ENCODE measurements at places on chromosomes 4 and X. TPM values are rescaled to one million over a fixed set of nuclear protein-coding genes. Genes with fewer than 3 reads are reported as not detected.
A peak's percentile ranks its signal among the peaks of the same experiment; 100 is the strongest.

GRCh38 chr4:147418226-147418625 is 62.7 kb upstream of the EDNRA start:
- no peak overlapping the region for H3K27ac ChIP-seq
- no peaks in the 10 kb centered on the region for H3K36me3 ChIP-seq
- no peak for DNase-seq
- H3K4me1 ChIP-seq = no peaks in the 10 kb centered on the region
- H3K27me3 ChIP-seq = peaks cover 2% of the 10 kb centered on the region
- no peak overlapping the region for H3K4me3 ChIP-seq

DNA sequence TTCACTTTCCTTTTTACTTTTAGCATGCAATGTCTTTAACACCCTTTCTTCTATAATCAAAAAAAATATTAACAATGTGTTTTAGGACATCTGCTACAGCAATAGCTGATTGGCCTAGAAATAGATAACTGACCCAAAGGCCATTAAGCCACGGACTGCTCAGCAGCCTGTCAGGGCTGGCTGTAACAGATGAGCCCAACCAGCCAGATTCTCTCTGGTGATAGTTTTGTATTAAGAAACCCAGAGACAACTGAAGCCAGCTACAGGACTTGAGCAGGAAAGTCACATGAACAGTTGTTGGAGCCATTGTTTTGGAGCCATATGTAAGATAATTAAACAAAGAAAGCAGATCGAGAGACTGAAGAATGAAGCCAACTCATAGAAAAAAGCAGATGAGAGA is 80.3 kb downstream of the DDIT4L start:
- no peak overlapping the region for H3K4me3 ChIP-seq
- H3K27ac ChIP-seq = no peak overlapping the region
- no peak for DNase-seq
- H3K36me3 ChIP-seq = no peaks in the 10 kb centered on the region
- H3K4me1 ChIP-seq = peaks cover 19% of the 10 kb centered on the region

GRCh38 chr4:76738086-76738931 is 159.6 kb downstream of the SOWAHB start:
- peaks cover 9% of the 10 kb centered on the region for H3K36me3 ChIP-seq
- H3K27me3 ChIP-seq = peaks cover 2% of the 10 kb centered on the region
- H3K27ac ChIP-seq = no peak overlapping the region
- peaks cover 20% of the 10 kb centered on the region for H3K4me1 ChIP-seq
- no peak overlapping the region for H3K4me3 ChIP-seq
- DNase-seq = no peak

DNA sequence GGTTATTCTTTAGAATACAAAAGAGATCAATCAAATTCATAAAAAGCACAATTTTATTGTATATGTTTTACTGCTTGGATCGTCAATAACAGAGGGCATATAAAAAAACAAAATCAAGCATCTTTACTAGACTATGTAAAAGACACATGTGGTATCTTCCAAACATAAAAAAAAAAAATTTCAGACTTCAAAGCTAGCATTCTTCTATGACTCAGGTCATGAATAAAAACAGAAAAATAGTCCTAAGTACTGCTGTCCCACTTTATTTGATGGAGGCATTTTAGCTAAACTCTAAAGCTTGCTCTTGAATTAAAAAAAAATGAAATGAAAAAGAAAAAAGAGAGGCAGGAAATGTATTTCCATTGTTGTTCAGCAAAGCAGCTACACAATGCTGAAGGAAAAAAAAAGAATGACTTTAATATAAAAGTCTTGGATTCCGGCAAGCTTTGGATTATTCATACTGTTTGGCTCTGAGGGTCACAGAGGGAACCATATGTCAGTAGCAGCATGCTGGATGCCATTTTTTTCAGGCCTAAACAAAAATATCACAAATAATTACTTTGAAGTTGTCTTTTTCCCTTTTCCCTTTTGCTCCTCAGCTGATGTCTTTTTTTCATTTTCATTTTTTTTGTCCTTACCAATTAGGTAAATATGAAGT is 249.1 kb upstream of the DIAPH2 start:
- DNase-seq = no peak
- no peaks in the 10 kb centered on the region for H3K36me3 ChIP-seq
- H3K4me3 ChIP-seq = no peak overlapping the region
- H3K27me3 ChIP-seq = peaks cover 4% of the 10 kb centered on the region
- peaks cover 18% of the 10 kb centered on the region for H3K4me1 ChIP-seq

DNA sequence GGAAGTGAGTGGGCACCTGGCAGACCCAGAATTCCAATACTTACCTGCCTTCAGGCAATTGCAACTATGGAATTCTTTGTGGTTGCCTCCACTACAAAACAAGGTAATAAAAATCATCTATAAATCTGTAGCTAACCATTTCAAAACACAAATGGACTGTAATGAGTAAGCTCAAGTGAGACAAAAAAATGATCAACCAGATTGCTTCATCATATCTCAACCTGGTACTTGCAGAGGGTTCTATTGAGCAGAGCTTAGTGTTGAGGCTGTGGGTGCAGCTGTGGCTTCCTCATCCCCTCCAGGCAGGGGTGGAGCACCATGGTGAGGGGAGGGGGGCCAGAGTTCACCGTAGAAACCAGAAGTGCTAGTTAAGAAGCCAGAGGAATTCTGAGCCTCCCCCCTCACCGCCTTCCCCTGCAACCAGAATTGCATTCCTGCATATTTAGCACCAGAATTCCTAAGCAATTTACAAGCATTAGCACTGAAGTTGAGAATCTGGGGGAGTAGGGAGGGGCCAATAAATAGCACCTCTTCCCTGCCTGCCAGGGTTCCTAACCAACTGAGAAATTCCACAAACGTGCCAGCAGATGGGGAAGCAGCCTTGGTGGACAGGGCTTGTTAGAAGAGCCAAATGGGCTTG is 11.5 kb downstream of the CTAG1A start:
- no peaks in the 10 kb centered on the region for H3K4me1 ChIP-seq
- no peak for DNase-seq
- H3K27me3 ChIP-seq = peaks cover 3% of the 10 kb centered on the region
- no peak overlapping the region for H3K4me3 ChIP-seq

- H3K27me3 ChIP-seq = no peaks in the 10 kb centered on the region
- H3K36me3 ChIP-seq = no peaks in the 10 kb centered on the region
- H3K4me1 ChIP-seq = peaks cover 8% of the 10 kb centered on the region
- DNase-seq = no peak
- no peak overlapping the region for H3K27ac ChIP-seq
Observed at GRCh38 chr4:26746802-26747213, 113.8 kb upstream of the STIM2 start.

- no peak overlapping the region for H3K27ac ChIP-seq
- H3K4me3 ChIP-seq = no peak overlapping the region
- H3K36me3 ChIP-seq = no peaks in the 10 kb centered on the region
- no peaks in the 10 kb centered on the region for H3K4me1 ChIP-seq
- no peaks in the 10 kb centered on the region for H3K27me3 ChIP-seq
Observed at GRCh38 chr4:64774626-64775025, 365.4 kb upstream of the TECRL start.

GRCh38 chr4:38647101-38647819 is 16.7 kb upstream of the KLF3 start:
- H3K4me3 ChIP-seq = no peak overlapping the region
- no peaks in the 10 kb centered on the region for H3K4me1 ChIP-seq
- no peak for DNase-seq
- H3K27me3 ChIP-seq = peaks cover 4% of the 10 kb centered on the region
- H3K27ac ChIP-seq = no peak overlapping the region

GRCh38 chr4:56115898-56116297 is 167.2 kb downstream of the CEP135 start:
- no peak overlapping the region for H3K27ac ChIP-seq
- H3K4me3 ChIP-seq = no peak overlapping the region
- peaks cover 4% of the 10 kb centered on the region for H3K4me1 ChIP-seq
- H3K36me3 ChIP-seq = no peaks in the 10 kb centered on the region
- DNase-seq = no peak
- no peaks in the 10 kb centered on the region for H3K27me3 ChIP-seq

- no peak overlapping the region for H3K4me3 ChIP-seq
- H3K4me1 ChIP-seq = peaks cover 28% of the 10 kb centered on the region
- DNase-seq = no peak
Observed at GRCh38 chrX:71224098-71224708, 1.2 kb downstream of the GJB1 start.

DNA sequence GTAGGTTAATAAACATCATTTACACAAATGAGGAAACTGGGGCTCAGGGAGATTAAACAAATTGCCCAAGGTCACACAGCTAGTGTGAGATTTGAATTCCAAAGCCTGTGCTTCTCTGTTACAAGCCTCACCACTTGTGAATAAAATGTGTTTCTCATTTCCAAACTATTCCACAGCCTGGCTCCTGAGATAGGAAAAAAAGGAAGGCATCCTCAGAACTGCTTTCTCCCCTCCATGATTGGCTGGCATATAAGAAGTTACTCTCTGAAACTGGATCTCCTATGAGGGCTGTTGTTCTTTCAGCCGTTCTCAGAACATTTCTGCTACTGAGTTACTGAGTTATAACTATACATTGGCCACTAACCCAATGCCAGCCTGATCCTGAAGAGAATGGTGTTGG is 237.9 kb downstream of the MAML3 start:
- no peak for DNase-seq
- H3K36me3 ChIP-seq = no peaks in the 10 kb centered on the region
- H3K27ac ChIP-seq = no peak overlapping the region
- no peak overlapping the region for H3K4me3 ChIP-seq

DNA sequence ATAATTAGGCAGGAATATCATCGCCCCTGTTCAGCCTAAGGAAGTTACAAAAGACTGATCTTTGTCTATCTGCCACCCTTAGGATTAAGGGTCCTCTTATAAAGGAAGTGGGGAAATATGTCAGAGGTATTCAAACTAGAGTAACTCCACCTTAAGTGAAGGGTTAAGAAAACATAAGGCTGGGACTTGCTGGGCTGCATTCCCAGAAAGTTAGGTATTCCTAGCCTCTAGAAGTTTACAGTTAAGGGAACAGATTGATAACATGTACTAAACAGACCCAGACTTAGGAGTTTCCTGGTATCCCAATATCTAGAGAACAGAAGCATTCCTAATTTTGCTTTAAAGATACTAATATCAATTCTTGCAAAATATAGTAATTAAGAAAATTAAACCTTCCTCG is 6.0 kb downstream of the CXCL2 start:
- no peaks in the 10 kb centered on the region for H3K27me3 ChIP-seq
- DNase-seq = no peak
- H3K27ac ChIP-seq = peak overlapping the region; percentile 86
- peaks cover 29% of the 10 kb centered on the region for H3K4me1 ChIP-seq
- no peaks in the 10 kb centered on the region for H3K36me3 ChIP-seq
- no peak overlapping the region for H3K4me3 ChIP-seq

GRCh38 chrX:128685387-128685786 is 633.2 kb upstream of the ACTRT1 start:
- H3K4me1 ChIP-seq = no peaks in the 10 kb centered on the region
- no peaks in the 10 kb centered on the region for H3K36me3 ChIP-seq
- no peaks in the 10 kb centered on the region for H3K27me3 ChIP-seq
- H3K27ac ChIP-seq = no peak overlapping the region

DNA sequence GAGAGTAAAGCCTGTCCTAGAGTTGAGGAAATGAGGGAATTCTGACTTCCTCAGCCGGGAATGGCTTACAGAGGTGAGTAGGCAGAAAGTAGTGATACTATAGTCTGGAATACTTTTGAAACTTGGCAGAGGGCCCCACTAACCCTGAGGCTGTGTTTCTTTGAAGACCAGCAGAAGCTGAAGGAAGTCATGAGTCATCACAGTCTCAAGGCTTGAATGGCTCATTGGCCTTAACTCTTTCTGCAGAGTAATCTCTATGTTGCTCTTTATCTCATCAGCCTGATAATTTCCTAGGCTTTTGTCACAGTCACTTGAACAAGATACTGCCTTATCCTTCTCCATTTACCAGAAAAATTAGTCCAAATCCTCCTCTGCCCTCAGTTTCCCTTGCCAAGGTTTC is 80.8 kb downstream of the ANKRD50 start:
- H3K27ac ChIP-seq = no peak overlapping the region
- H3K36me3 ChIP-seq = no peaks in the 10 kb centered on the region
- no peak for DNase-seq
- peaks cover 14% of the 10 kb centered on the region for H3K4me1 ChIP-seq
- no peak overlapping the region for H3K4me3 ChIP-seq

GRCh38 chrX:85109235-85109634 is 105.6 kb downstream of the APOOL start:
- no peak overlapping the region for H3K4me3 ChIP-seq
- peak; percentile 20 for DNase-seq
- H3K27ac ChIP-seq = no peak overlapping the region
- peaks cover 2% of the 10 kb centered on the region for H3K27me3 ChIP-seq

DNA sequence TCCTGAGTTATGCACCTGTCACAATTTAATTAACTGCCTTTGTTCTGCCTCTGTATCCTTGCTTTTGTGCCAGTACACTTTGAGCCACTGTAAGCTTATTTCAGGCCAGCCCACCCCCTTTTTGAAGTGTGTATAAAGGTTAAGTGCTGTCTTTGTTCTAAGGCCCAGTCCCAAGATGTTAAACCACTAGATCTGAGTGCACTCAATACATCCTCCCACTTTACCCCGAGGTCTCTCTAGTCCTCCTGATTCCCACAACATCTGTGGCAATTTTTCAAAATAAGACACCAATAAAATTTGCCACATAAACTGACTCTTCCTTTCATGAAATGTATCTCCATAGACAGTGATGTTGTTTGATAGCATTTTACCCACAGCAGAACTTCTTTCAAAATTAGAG is 124.1 kb upstream of the SPIN4 start:
- H3K27ac ChIP-seq = no peak overlapping the region
- DNase-seq = no peak
- peaks cover 23% of the 10 kb centered on the region for H3K36me3 ChIP-seq
- H3K4me1 ChIP-seq = no peaks in the 10 kb centered on the region
- no peaks in the 10 kb centered on the region for H3K27me3 ChIP-seq

GRCh38 chr4:73867783-73868182 is 1.4 kb upstream of the CXCL1 start:
- H3K4me1 ChIP-seq = peaks cover 28% of the 10 kb centered on the region
- no peak for DNase-seq

- H3K4me1 ChIP-seq = peaks cover 3% of the 10 kb centered on the region
- H3K4me3 ChIP-seq = no peak overlapping the region
- H3K27ac ChIP-seq = no peak overlapping the region
- DNase-seq = no peak
- H3K27me3 ChIP-seq = no peaks in the 10 kb centered on the region
Observed at GRCh38 chr4:146071390-146071789, 104.1 kb upstream of the LSM6 start.

DNA sequence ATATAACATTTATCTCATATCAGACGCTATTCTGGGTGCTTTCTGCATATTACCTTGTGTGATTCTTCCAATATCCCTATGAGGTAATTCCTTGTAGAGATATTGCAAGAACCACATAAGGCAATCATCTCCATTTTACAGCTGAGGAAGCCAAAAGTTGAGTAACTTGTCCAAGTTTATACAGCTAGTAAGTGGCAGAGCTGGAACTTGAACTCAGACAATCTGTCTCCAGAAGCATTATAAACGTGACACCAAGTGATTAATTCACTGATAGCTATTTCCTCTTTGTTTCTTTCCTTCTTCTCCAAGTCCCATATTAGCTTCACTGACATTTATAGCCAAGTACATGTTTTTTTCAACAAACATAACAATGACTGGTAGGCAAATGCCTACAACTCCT is 7.3 kb downstream of the EMCN start:
- H3K27ac ChIP-seq = no peak overlapping the region
- no peaks in the 10 kb centered on the region for H3K27me3 ChIP-seq
- DNase-seq = no peak

Gene RTL9
- total RNA-seq = not detected

Gene HELT
- not detected for total RNA-seq

Gene DAPP1
- not detected for total RNA-seq

Gene F11
- 0.31 TPM for total RNA-seq

Gene UGT2B10
- total RNA-seq = not detected

Gene GPRASP2
- total RNA-seq = 17.3 TPM

Gene SRPX2
- 1.1 TPM for total RNA-seq

Gene SLC9B2
- 5.8 TPM for total RNA-seq

Gene TASL
- total RNA-seq = not detected

Gene UGT2A3
- total RNA-seq = not detected

Measured in endothelial cell (in vitro differentiated cells).